ENCODE measurements at places on chromosomes 2 and 18. TPM values are rescaled to one million over a fixed set of nuclear protein-coding genes. Genes with fewer than 3 reads are reported as not detected.

The DYSF gene
- 0.18 TPM for polyA plus RNA-seq

The CNTNAP5 gene
- polyA plus RNA-seq = 0.02 TPM

The NEURL3 gene
- 0.08 TPM for polyA plus RNA-seq

The DTNA gene
- polyA plus RNA-seq = 7.9 TPM

The RNMT gene
- polyA plus RNA-seq = 15.0 TPM

Measured in SK-N-SH (cell line).